ENCODE measurements at places on chromosomes 11 and 22.
A peak's percentile ranks its signal among the peaks of the same experiment; 100 is the strongest.

DNA sequence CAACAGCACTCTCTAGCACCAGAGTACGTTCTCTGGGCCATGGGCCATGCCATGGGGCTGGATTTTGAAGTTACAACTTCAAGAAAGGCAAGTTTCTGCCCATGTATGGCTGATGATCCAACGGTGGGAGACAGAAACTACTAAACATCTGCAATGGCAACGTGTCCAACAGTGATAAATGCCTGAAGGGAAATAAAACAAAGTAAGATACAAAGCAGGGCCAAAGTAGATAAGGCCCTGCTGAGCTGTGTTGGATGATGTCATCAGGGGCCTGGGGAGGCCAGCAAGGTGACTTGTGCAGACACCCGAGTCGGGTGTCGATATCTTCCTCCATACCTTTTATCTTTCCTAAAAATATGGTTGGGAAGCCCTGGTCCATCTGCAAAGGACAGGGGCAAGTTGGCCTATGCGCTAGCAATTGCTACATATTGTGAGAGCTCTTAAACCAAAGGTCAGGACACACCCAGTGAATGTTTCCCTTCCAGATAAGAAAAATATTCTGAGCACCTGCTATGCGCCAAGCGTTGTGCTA is 487.2 kb downstream of the MN1 start:
- DNase-seq: no peak

DNA sequence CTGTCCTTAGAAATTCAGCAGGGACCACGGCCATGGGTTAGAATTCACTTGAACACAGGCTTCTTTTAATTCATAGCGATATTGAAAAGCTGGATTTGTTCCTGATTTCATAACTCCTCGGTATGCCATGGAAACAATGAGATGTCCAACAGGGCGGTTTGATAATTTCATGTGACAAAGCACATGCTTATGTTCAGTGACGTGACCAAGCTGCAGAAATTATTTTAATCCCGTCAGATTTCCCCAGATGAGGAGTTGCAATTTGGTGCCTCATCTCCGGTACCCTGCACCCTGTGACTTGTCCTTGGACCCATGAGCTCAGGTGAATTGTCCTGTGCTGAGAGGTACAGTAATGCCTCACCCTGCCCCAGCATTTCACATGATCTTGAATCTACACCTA is 81.7 kb downstream of the C11orf91 start:
- no peak for DNase-seq

DNA sequence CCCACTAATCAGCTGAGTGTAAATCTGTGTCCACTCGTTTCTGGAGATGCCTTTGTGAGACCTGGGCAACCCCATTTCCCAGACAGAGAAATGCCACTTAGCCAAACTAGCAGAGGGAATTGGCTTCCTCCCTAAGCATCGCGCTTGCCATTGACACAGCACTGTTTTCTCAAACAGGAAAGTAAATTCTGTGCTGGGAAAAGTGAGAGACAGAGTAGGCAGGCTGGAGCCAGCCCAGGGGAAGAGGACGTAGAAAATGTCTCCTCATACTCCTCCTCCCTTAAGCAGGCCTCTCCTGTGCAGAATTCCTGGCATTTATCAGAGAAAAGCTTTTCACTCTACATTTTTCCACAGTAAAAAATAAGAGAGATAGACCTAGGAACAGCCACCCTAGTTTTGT is 99.1 kb upstream of the AMOTL1 start:
- no peak for DNase-seq

DNA sequence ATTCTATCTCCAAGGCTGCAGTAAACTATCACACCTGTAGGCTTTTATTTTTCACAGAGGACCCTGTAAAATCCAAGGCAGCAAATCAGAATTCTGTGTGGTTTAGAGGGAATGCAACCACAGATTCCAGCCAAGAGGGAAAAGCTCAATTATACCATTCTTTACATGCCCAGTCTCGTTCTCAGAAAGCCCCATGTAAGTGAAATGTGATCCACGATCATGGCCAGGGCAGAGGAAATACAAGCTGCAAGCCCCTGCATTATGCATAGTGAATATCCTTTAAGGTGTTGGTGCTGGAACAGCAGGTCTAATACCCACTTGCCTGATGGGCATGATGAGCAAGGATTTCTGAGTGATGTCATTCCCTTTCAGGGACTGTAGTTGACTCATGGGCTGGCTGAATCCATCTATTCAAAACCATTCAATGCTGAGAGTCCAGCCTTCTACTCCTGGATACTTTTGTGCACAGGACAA is 198.7 kb upstream of the MTMR2 start:
- no peak for DNase-seq

- DNase-seq: no peak
These were observed 48.3 kb downstream of the MYH9 start for GRCh38 chr22:36339171-36340065.

GRCh38 chr11:96260067-96260511 is 82.9 kb downstream of the MAML2 start:
- DNase-seq: peak; percentile 59

GRCh38 chr11:65136515-65137096 is 2.3 kb upstream of the SYVN1 start:
- no peak for DNase-seq

GRCh38 chr22:19516378-19517170 is 7.6 kb downstream of the CLDN5 start:
- DNase-seq: no peak

GRCh38 chr11:115924744-115925567 is 420.7 kb upstream of the CADM1 start:
- DNase-seq: no peak

DNA sequence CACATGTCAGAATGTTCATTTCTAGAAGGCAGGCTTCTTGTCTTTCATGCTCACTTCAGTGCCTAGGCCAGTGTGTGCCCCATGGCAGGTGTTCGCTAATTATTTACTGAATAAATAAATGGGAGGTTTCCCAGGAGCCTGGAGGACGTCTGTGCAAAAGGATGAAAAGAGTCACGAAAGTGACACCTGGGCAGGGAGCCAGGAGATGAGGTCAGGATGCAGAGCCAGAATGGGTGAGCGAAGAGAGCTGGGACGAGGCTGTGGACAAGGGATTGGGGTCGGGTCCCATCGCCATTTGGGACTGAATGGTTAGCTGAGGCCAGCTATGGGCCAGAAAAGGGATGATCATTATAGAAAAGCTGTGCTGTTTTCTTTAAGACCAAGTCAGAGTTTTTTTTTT is 560.4 kb downstream of the TBC1D22A start:
- no peak for DNase-seq

- no peak for DNase-seq
These were observed 10.8 kb downstream of the TTLL12 start for GRCh38 chr22:43176090-43176489.

DNA sequence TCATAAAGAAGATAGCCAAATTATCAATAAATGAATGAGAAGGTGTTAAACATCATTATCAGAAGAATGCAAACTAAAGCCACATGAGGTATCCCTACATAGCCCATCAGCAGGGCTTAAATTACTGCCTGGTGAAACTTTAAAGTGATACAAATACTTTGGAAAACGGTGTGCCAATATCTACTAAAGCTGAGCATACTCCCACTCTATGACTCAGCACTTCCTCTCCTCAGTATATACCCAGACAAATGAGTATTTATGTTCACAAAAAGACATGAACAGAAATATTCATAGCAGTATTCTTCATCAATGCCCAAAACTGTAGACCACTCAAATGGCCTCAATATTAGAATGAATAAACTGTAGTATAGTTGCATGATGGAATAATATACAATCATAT is 284.6 kb upstream of the ZC3H12C start:
- DNase-seq: peak; percentile 46

DNA sequence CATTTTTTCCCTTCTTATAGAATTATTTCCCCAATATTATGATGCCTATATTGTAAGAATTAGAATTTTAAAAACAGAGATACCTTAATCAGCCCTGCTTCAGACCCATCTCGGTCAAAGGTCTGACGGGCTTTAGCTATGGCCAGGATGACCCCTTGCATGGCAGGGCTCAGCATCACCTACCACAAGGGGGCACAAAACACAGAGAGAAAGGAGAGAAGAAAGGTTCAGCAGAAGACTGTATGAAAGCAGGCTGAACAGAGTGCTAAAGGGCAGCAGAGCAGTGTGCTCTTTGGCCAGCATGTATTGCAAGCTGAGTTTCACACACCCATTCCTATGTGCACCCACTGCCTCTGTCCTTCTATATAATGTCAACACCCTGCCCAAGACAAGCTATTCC is 26.8 kb downstream of the CLDN25 start:
- peak; percentile 54 for DNase-seq

GRCh38 chr11:125932301-125932700 is 13.5 kb upstream of the VSIG10L2 start:
- no peak for DNase-seq

DNA sequence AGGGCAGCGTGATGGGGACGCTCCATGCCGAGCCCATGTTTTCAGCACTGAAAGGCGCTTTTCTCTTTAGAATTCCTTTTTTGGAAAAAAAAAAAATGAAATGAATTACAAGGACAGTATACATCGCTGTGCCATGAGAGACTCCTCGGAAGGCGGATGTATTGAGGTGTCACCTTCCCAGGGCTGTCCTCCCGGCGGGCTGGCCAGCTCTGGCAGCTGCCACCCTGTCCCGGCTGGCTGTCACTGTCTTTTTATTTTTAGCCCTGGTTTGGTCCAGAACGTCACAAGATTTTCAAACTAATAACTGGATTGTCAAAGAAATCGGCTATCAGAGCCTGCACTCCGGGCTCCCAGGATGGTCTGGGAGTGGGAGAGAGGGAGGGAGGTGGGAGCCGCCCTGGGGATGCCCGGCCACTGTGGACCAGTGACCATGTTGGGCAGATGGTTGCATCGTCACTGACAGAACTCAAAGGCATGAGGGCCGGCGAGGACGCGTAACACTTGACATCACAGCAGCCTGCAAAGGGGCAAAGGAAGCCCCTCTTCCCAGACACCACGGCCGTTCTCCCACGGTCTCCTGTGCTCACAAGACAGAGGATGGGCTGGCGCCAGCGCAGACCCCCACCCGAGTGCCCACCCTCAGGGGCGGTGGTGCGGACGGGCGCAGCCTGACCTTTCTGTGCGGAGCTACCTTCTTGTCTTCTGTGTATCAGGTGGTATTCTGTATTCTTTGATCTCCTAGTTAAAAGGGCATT is 392.9 kb downstream of the TBC1D22A start:
- no peak for DNase-seq

GRCh38 chr11:62497132-62497801 is 49.3 kb downstream of the AHNAK start:
- DNase-seq: peak; percentile 85

- DNase-seq: no peak
These were observed 57.2 kb downstream of the RPS6KA4 start for GRCh38 chr11:64415996-64416728.

DNA sequence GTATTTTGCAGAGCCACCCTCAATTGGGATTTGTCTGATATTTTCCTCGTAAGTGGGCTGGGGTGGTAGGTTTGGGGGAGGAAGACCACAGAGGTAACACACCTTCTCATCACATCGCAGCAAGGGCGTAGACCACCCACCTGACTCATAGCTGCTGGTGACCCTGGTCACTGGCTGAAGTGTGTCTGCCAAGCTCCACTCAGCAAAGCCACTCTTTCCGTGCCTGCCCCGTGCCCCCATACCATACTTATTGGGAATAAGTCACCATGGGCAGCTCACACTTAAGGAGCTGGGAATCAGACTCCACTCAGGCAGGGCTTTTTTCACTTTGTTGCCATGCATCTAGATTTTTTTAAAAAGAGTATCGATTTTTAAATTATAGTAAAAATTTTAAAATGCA is 111.6 kb downstream of the PHF21B start:
- DNase-seq: no peak

- DNase-seq: no peak
These were observed 1.6 kb downstream of the CECR2 start for GRCh38 chr22:17370766-17371432.

GRCh38 chr11:47241841-47242301 is 6.7 kb downstream of the ACP2 start:
- DNase-seq: no peak

GRCh38 chr11:108973402-108974162 is 308.7 kb downstream of the DDX10 start:
- DNase-seq: no peak

DNA sequence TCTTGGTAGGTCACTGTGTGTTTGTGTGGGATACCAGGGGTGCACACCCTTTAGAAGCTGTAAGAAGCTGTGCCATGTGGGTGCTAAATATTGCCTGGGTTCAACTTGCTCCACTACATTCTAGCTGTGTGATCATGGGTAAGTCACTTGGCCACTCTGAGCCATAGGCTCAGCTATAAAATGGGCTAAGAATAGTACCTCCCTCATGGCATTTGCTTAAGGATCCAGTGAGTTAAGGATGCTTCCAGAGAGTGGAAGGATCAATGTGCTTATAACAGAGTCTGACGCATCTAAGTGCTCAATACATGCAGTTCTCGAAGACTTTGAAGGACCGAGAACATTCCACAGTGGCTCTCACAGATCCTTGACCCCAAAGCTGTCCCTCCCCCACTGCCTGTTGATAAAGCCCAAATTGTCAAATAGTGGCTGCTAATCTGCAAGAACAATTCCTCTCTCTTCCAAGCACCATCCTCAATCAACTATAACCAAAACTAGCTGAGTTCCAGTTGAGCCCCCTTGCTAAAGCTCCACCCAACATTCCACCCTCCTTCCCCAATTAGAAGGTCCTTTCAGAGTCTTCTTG is 13.2 kb upstream of the TMPRSS6 start:
- DNase-seq: no peak

- no peak for DNase-seq
These were observed 76.3 kb downstream of the MORC2 start for GRCh38 chr22:30892286-30892685.

DNA sequence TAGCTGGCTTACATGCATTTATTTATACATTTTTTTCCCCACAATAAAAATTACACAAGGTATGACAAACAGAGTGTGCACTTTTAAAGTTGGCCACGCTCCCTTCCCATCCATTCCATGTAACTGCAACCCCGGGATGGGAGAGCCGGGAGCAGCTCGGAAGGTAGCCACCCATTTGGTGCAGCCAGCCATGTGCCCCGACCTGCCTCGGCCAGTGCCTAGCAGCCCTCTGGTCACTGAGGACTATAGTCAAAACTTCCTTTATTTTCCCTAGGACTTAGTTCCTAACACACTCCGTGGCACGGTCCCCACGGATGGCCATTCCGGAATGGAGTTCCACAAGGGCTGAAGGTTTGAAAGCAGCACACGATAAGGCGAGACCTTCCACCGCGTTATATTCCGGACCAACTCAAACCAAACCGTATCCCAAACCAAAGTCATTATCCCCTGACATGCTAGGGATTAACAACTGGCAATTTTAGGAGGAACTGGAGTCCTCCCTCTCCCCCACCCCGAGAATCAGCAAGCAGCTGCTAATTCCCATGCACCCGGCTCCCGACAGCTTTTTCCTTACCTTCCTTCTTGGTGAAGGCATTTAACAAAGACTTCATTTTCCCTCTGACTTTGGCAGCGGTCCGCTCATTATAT is 426.4 kb downstream of the SHANK2 start:
- DNase-seq: no peak
